LoVo (cell line): ENCODE measurements at places on chromosomes 13 and 19.
A peak's percentile ranks its signal among the peaks of the same experiment; 100 is the strongest.

DNA sequence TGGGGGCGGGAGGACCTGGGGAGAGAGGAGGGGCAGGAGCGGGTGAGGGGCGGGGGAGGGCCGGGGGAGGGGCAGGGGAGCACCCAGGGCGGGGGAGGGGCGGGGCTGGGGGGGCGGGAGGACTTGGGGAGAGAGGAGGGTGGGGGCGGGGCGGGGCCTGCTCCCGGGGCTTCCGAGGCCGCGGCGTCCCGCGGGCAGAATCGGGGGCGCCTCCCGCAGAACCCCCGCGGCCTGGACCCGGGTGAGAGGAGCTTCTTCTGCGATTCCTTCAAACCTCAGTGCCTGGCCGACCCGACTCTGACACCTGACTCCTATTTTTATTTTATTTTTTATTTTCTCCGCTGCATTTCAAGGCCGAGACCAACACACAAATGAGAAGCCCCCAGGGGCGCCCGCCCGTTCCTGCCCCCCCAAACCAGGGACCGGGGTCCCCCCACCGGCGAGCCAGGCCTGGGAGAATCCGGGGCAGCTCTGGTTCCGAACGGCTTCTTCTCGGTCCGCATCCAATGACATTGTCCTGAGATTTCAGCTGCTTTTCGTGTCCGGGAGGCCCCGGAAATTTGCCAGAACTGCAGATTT, 470 bp upstream of the GRTP1 start:
- DNase-seq = peak; percentile 15

DNA sequence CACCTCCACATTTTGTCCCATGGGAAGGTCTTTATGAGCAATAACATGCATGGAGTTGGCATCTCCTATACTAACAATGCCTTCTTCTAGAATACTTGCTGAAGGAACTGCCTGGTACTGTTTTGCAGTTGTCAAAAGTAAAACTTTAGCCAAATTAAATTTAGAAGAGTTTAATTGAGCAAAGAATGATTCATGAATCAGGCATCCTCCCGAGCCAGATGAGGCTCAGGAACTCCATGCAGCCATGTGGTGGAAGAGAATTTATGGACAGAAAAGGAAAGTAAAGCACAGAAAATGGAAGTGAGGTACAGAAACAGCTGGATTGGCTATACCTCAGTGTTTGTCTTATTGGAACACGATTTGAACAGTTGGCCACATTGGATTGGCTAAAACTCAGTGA, 1081.9 kb downstream of the SLITRK1 start:
- DNase-seq = no peak

DNA sequence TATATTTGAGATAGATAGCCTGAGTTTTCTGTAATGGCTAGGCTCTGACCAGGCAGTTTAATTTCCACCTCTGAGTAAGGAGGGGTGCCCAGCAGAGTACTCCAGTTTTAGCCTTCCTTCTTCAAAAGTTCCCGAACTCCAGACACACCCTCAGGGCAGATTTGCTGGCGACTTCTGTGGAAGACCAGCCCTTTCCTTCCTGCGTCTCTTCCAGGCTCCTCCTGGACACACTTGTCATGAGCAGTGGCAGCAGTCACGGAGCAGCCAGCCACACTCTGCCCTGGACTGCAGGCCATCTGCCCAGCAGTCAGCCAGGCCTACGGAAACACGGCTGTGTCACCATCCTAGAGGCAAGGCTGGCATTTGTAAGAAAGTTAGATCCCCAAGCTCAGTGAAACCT, 6.6 kb upstream of the FLT1 start:
- no peak for DNase-seq

DNA sequence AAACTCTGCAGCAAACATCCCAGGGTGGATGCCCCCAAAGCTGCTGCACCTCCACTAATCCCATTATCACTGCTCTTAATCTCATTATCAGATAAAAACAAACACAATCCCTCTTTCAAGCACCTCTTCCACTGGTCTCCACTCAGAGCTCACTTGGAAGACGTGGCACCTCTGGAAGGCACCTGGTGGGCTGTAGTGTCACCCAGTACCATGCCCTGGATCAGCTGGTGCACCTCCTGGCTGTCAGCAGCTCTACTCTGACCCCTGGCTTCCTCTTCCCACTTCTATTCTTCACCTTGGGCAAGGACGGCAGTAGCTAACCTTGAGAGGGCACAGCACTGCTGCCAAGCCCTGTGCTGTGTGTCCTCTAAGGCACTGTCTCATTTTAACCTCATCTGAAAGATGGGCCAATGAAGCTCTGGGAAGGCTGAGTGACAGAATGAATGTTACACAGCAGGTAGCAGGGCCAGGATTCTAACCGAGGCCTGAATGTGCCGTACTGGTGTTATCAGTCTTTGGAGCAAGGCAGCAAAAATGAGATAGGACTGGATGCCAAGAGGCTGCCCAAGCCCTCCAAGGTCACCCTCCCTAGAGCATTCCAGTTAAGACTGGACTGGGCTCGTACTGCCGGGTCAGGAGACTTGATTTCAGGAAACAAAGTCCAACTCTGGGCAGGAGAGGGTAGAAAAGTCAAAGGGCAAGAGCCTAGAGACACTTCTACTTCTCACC, 7.4 kb downstream of the BRD4 start:
- no peak for DNase-seq

- no peak for DNase-seq
These were observed 646.0 kb upstream of the SLITRK6 start for GRCh38 chr13:86445206-86445605.
